Activated T-helper 1 cell treated with anti-CD3 and anti-CD28 coated beads, Interleukin-2, amount 50 U/mL, for 16 hours (primary cell): ENCODE measurements at places on chromosomes 13 and 19.

DNA sequence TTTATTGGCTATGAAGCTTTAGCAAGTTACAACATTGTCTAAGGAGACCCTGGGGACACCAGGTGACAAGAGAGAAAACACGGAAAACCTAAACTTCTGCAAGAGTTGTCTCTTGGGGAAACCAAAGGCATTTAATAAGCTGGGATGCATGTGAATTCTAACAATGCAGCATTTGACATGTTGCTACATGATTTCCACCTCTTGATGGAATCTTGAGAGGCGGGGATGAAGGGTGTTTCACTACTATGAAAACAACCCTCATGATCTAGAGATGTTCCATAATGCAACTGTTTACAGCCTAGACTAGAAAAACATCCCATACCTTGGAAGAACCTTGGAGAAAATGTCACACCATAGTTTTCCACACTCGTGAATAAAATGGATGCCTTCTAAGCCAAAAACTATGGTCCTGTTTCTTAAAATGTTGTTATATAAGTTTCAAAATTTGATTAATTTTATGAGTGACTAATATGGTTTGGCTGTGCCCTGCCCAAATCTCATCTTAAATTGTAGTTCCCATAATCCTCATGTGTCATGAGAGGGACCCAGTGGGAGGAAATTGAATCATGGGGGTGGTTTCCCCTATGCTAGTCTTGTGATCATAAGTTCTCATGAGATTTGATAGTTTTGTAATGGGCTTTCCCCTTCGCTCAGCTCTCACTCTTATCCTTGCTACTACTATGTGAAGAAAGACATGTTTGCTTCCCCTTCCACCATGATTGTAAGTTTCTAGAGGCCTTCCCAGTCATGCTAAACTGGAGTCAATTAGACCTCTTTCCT lies 164.6 kb downstream of the TNFSF13B start:
- no peak for DNase-seq

GRCh38 chr13:79314652-79315051 lies 91.4 kb downstream of the RBM26 start:
- DNase-seq, result no peak

DNA sequence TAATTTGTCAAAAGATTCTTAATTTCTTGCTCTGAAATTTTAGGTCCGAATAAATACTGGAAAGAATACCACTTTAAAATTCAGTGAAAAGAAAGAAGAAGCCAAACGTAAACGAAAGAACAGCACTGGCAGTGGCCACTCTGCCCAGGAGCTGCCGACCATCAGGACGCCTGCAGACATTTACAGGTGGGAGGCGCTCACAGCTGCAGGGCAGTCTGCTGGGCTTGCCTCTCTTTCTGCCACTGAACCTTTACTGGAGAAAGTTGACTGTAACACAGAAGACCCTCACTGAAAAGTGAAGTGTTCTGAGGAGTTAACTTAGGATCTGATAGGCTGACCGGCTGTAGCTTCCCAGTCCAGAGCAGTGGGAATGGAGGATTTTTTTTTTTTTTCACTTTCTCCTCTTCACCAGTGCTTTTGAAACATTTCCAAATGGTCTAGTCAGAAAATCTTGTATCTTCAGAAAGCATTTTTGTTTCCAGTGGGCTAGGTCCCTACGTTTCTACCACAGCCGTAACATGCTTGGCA lies 69.1 kb downstream of the URI1 start:
- DNase-seq, result no peak

DNA sequence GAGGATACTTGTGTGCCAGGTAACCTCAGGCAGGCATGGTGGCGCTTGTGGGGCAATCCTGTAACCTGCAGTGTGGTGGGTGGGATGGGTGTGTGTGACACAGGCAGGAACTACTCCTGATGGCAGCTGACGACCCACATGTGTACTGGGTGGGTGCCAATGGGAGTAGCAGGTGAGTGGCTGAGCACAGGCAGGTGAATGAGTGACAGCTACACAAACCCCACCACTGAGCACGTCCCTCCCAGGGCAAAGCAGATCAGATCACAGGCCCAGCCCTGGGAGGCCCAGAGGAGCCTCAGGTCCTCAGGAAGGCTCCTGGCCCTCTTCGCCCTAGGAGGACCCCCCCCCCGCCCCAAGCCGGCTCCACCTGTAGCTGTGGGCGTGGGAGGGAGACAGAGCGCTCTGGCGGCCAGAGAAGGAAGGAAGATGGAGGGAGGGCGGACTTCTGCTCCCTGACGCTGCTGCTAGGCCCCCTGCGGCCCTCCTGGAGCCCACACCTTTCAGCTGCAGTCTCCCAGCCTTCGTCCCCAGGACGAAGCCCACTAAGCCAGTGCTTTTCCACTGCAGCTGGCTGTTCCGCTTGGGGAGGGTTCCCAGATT lies 1.3 kb upstream of the ZNF181 start:
- no peak for DNase-seq

GRCh38 chr13:61778531-61778930 lies 362.9 kb upstream of the PCDH20 start:
- DNase-seq, result no peak

DNA sequence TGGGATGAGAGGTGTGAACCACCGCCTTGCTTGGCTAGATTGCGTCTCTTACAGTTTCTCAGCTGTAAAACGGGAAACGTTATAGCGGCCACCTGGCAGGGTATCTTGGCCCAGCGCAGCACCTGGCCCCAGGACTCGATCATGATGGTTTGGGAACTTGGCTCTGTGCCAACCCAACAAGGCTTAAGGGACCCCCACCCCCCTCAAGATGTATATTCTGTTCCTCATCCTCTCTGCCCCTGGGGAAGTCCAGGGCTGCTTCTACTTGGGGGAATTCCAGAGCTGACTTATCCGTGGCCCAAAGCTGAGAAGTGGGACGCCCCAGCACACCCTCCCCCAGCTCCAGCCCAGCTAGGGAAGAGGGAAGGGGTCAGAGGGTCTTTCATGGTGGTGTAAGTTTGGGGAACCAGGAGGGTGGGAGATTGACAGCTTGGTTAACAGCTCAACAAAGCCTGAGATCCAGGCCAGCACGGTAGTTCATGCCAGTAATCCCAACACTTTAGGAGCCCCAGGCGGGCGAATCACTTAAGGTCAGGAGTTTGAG lies 695 bp downstream of the ICAM1 start:
- DNase-seq, result peak; percentile 30

DNA sequence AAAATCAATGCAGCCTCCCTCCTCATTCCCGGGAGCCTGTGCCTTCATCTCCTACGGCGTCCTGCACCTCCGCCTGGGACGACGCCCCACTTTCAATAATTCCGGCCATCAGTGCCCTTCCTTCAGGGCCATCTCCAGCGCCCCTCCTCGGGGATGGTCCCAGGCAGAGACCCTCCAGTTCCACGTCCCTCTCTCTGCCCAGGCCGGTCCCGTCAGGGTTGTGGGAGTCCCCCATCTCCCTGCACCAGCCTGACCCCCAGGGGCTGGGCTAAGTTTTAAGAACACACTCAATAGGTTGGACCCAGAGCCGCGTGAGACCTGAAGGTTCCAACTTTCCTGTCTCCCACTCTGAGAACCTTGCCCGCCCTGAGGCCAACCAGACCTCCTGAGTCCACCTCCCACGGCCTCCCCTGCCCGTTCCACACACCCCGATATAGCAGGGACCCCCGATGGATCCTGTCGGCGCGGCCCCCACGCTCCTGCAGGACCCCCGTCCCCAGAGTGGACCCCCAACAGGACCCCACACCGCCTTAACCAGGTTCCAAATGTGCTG lies 646 bp downstream of the TMEM161A start:
- no peak for DNase-seq

- peak; percentile 58 for DNase-seq
Measured at GRCh38 chr19:1001538-1002166, 1.4 kb downstream of the GRIN3B start.

DNA sequence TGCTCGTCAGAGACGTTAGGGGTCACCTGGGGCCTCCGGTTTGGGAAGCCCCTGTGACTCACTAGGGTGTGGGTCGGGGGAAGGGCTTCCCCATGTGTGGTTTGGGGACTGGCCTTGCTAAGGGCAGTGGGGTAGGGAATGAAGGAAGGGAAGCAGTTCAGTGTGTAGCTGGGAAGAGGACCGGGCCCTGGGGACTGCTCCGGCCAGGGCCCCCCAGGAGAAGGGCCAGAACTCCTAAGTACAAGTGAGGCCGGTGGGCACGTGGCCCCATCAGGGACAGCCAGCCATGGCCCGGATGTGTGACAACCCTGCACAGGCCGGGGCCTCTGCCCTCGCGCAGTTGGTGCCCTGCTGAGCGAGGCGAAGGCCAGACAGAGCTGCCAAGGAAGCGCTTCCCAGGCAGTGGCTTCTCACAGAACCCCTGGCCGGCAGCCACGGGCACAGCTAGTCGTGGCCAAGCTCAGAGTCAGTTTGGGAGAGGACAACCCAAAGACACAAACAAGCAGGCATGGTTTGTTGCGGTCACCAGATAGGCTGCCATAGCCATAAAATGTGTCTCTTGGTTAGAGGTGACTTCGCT lies 25.7 kb downstream of the TEX29 start:
- DNase-seq, result no peak

DNA sequence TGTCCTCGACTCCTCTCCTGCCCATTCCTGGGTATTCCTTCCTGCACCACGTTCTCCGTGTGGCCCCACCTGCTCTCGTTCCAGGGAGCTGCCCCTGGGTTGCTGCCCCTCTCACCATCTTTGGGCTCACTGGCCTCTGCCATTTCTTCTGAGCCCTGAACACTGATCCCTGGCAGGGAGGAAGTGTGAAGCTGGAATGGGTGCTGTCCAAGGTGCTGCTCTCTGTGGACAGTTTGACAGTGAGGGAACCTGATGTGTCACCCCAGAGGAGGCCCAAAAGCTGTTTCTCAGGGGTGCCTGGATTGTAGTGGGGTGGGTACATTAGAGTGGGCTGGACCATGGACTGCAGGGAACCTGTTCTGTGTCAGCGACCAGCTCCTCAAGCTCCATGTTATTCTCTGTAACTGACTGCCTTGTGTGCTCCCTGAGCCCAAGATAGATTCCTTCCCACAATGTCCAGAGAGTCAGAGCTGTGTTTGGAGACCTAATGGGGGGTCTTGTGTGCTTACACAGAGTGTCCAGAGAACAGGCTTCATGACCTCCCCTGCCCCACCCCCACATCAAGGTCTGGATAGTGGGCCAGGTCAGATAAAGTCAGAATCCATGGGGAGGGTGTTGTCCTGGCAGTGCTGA lies 7.2 kb upstream of the CEACAM8 start:
- DNase-seq, result no peak

GRCh38 chr19:8609279-8610040 lies 1.1 kb downstream of the ADAMTS10 start:
- no peak for DNase-seq
